ENCODE measurements at places on chromosomes 5 and 9.

DNA sequence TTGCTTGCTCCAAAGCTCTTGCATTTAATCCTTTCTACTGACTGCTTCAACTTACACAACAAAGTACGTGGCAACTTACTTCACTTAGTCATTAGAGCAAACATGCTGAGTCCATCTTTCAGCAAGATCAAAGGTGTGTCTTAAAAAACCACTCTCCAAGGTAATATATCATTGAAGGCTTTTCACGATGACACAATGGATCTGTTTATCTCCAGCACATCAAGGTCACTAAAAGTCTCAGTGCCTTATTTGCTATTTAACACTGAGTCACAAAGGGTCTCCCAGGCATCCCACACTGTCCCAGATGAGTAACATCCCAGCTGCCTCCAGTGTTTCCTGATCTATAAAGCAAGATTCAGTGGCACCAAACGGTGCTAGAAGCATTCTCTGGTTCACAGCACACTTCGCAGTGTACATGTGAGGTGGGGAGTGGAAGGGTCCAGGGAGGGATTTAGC lies 3.7 kb upstream of the CLK4 start:
- no peak for DNase-seq

- no peak for DNase-seq
Measured at GRCh38 chr5:99272576-99272975, 343.8 kb upstream of the CHD1 start.

DNA sequence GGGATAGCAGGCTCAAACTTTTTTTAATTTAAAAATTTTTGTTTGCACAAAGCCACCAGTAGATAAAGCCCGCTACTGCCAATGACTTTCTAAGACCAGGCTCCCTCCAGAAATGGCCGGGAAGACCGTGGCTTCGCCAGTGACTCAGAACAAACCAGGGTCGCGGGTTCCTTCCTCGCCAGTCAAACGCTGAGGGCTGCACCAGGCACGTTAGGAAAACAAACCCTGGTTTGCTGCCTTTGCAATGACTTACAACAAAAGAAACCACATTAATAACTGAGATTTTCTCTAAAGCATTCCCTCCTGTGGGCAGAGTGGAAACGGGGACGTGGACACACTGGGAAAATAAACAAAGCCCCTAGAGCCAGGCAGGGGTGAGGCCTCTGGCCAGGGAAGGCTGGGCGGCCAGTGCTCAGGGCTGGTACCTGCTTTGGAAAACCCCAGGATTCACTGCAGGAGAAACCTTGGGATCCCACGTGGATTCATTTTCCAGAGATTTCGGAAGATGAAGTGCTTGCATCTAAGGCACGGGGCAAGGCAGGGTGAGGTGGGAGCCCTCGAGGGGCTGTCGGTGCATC lies 3.8 kb downstream of the PRRX2 start:
- DNase-seq: no peak

DNA sequence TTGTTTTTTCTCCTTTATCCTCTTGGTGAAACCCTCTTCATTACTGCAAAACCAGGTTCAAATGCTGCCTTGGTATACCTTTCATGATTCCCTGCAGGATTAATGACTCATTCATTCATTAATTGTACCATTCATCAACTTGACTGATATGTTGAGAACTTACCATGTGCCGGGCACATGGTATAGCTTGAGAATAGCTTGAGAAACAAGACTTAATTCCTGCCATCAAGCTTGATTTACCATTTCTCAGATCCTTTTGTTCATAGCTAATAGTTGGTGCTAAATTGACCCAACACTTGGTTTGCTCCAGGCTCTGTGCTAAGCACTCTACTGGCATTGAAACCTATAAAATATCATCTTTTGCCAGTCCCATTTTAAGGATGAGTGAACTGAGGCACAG lies 165.7 kb downstream of the YIPF5 start:
- DNase-seq: no peak

GRCh38 chr5:167525004-167525403 lies 766.4 kb upstream of the WWC1 start:
- DNase-seq: no peak

GRCh38 chr9:90020276-90020871 lies 415.6 kb downstream of the GADD45G start:
- no peak for DNase-seq

GRCh38 chr5:109083937-109084336 lies 325.8 kb downstream of the PJA2 start:
- DNase-seq: no peak

- DNase-seq: no peak
Measured at GRCh38 chr9:84296146-84296843, 44.3 kb downstream of the SLC28A3 start.

DNA sequence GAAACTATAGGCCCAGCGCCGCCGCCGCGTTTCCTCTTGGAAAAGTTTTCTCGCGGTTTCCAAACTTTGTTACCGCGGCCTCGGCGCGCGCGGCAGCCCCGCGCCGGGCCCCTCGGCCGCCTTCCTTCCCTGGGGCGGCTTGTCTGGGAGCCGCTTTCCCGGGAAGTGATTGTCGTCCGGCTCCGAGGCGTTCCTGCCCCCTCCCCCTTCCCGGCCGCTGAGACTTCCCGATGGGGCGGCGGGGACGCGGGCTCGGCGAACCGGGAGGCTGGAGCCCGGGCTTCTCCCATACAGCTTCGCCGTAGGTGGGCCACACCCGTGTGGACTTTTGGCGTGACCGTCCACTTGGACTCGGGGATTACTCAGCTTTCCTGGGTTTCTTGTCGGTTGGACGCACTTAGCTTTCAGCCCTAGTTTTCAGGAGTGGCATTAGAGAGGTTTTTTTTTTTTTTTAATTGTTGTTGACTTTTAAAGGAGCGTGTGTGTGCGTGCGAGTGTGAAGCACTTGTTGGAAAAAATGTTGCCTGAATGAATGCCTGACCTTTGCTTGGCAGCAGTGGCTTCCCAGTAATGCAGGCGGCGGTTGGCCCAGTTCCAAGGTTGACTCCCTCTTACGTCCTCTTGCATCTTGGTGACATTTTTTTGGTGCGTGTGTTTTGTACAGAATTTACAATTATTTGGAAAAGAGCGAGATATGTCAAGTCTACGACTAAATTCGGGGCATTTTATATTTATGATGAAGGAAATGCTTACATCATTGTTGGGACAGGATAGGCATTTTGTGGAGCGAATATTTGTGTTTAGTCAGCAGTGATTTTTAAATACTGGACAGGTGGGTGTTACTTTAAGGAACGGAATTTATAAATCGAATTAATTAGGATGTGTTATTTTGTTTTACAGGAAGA lies 821 bp downstream of the CTNNA1 start:
- DNase-seq: peak; percentile 99

- DNase-seq: no peak
Measured at GRCh38 chr9:124040186-124040931, 28.8 kb downstream of the LHX2 start.

DNA sequence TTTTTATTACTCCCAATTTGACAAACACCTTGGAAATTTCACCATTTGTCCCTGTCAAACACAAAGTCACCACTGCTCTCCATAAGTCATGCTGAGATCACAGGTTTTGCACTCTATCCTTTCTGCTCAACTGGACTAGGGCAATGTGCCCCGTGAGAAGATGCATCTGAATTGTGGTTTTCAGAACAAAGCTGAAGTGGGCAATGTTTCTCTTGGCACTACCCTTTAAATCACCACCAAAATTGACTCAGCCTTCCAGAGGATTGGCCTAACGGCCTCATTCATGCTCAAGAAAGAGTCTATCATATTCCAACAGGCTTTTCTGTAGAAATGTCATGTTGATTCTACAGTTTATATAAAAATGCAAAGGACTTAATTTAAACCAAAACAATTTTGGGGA lies 81.0 kb upstream of the TRIO start:
- no peak for DNase-seq

GRCh38 chr5:52638732-52639131 lies 149.0 kb upstream of the ITGA1 start:
- no peak for DNase-seq

DNA sequence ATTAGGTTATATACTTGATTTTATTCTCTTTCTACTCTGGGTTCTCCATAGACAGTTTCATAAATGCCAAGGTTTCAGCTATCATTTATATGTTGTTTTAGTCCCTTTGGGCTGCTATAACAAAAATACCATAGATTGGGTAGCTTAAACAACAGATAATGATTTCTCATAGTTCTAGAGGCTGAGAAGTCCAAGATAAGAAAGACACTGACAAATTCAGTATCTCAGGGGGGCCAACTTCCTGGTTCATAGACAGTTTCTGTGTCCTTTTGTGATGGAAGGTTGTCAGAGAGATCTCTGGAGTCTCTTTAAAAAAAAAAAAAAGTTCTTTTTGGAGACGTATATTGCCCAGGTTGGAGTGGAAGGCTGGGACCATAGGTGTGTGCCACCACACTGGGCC lies 113.3 kb downstream of the SCAMP1 start:
- no peak for DNase-seq

GRCh38 chr5:39518516-39518915 lies 93.7 kb upstream of the DAB2 start:
- no peak for DNase-seq

- no peak for DNase-seq
Measured at GRCh38 chr5:145203193-145203592, 631.9 kb downstream of the PRELID2 start.

GRCh38 chr9:13734601-13735000 lies 455.1 kb upstream of the MPDZ start:
- no peak for DNase-seq

DNA sequence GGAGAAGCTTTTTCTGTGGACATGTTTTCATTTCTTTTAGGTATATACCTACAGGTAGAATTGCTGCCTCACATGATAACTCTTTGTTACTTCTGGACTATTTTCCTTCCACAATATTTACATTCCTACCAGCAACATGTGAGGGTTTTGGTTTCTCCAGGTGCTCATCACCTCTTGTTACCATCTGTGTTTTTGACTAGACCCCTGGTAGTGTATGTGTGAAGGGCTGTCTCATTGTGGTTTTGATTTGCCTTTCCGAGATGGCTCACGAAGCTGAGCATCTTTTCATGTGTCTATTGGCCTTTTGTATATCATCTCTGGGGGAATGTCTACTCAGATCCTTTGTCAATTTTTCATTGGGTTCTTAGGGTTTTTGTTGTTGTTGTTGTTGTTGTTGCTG lies 17.2 kb upstream of the RANBP17 start:
- DNase-seq: no peak

GRCh38 chr5:158707534-158707933 lies 392.2 kb downstream of the EBF1 start:
- DNase-seq: no peak

DNA sequence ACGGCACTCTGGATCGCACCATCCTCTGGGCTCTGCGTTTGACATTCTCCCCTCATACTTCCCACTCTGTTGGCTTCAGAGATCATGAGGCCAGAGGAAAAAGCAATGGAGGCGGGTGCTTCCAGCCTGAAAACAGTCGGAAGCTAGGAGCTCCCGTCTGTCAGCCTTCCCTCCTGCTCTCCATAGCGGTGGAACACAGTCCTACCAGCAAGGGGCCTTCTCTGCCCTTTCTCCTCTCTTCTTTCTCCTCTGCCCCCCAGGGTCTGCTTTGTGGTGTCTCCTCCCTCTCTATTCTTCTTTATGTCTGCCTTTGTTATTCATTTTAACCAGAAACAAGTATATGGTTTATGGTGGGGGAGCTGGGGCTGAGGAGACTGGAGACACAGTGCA lies 152.5 kb upstream of the NFIB start:
- DNase-seq: no peak

GRCh38 chr5:148794729-148795561 lies 31.5 kb upstream of the ADRB2 start:
- DNase-seq: no peak

DNA sequence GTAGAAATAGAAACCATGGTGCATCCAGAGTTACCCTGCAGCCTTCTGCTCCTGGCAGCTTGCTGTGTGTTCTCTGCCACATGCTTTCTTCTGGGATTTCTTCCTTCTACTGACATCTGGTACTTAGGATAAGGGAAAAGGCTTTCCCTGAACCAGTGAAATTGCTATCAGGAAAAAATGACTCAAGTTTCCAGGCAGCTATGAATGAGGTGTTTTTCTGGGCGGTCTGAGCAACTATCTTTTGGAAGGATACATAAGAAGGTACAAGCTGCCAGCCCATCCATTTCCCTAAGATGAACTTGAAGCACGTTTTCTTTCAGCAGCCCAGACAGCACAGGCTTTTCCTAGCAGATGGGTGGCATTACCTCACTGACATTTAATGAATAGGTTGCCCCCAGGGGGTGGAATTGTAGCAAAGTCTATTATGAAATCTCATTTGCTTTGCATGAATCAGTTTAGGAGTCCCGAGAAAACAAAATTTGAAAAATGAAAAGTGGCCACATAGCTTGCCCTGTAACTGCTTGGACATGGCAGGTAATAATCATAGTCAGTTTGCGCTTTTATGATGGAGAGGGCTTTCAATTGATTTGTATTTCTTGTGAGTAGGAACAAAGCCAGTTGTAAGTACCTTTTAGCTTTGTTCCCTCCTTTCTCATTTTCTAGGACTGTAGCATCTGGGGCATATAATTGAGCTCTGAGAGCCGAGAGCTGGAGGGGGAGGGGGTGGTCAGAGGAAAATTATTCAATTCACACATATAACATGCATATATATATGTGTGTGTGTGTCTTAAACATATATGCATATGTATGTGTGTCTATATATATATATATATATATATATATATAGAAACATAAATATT lies 108.5 kb downstream of the C9orf152 start:
- DNase-seq: peak; percentile 61

- DNase-seq: peak; percentile 11
Measured at GRCh38 chr9:134602547-134603362, 38.8 kb upstream of the COL5A1 start.

DNA sequence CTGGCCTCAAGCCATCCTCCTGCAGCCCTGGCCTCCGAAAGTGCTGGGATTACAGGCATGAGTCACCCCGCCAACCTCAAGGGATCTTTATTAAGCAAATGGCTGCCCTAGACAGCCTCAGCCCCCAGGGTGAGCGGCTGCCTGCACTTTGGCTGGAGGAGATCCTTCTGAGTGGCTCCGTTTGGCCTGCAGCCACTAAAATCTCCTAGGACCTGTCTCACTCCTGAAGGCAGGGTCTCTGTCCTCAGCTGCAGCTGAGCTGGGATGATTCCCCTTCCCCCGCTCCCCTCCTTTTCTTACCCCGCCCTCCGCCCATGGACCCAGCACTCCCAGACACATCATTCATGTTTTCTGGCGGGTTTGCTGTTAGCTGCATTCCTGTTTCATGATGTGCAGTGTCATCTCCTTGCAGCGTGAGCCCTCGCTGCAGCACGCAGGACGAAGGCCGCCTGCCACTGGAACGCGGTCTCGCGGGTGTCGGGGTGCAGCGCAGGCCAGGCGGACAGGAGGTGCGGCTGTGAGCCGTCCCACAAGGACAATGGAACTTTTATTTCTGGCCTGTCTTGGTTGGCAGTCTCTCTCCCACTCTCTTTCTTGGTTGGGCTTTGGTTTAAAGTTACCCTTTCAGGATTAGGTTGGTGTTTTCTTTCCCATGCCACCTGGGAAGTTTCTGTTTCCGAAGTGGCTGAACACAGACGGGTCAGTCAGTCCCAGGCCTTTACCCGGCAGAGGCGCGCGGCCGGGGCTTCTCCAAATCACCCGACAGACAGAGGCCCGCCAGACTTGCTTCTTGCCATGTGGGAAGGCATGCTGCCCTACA lies 137.1 kb downstream of the FOXD1 start:
- DNase-seq: peak; percentile 26

GRCh38 chr5:36177715-36178523 lies 26.0 kb downstream of the SKP2 start:
- no peak for DNase-seq

GRCh38 chr5:165127941-165128340 lies 1622.5 kb downstream of the MAT2B start:
- no peak for DNase-seq

Measured in lower leg skin (tissue), 4 donors.